ENCODE measurements at places on chromosomes 12 and 14.

DNA sequence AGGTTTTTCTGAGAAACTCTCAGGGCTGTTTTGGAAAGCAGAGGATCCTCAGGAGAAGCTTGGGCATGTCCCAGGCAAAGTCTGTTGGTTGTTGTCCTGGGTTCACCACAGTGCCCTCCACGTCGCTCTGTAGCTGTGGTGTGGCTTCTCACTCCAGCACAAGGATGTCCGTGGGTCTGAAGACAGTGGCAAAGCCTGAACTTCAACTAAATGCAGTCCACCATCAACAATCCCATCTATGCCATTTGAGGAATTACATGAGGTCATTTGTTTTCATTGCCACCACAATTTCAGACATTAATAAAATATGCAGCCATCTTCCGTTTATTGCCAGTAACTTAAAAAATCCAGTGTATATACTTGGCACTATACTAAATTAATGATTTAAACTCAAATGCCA is 272.1 kb downstream of the LRIG3 start:
- DNase-seq: no peak

GRCh38 chr12:20089077-20089476 is 279.3 kb upstream of the PDE3A start:
- no peak for DNase-seq

DNA sequence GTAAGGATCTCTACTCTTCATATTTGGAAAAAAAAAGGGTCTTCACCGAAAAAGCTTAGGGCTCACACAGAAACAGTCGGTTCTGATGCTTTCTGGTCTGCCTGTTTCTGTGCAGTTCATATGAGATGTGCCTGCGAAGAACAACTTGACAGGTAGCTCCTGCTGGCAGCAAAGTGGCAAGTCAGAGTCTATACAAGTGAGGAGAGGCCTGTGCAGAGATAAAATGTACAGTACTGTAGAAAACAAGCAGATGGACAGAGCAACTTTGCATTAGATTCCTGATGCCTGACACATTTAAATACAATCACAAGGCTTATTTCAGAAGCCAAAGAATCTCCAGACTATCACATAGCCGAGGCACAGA is 936.0 kb downstream of the DIO2 start:
- no peak for DNase-seq

DNA sequence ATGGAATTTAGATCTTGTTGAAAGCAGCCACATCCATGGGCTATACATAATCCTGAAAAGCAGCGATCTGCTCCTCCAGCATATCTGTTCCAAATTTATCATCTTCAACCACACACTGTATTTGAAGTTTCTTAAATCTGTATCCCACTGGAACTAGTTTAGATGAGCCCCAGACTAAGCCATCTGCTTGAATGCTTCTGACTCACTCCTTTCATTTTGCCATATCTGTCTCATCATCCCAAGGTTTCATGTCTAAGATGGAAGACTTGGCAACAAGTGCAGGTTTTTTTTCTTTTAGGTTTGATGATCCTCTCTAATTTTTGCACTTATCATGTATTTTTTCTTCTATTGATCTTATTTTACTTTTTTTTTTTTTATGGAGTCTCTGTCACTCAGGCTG is 54.4 kb upstream of the TMEM263 start:
- no peak for DNase-seq

DNA sequence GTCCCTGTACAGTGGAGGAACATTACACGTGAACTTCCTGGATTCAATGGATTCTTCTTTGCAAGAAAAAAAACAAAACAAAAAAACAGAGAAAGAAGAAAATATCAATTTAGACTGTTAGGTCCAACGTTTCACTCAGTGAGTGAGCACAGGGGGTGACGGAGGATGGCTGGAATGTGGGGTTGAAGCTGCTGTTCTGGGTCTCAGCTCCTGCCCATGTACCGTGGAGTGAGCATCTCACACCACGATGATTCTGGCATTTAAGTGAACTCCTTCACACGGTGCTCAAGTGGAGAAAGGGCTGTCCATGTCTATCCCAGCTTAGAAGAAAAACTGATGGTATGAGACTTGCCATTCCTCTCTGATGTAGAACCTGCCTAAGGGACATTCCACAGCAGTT is 23.2 kb downstream of the CCND2 start:
- DNase-seq: no peak

DNA sequence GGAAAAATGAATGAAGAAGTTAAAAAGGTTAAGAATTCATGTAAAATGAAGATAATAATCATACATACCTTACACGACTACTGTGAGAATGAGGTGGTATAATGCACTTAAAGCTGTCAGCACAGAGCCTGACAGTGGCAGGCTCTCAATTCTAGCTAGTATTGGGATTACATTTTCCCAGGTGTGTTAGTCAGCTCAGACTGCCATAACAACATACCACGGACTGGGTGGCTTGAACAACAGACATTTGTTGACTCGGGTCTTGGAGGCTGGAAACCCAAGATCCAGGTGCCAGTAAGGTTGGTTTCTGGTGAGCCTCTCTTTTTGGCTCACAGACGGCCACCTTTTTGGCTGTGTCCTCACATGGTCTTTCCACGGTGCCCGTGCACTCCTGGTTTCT is 167.8 kb downstream of the CHST11 start:
- no peak for DNase-seq

GRCh38 chr12:3229577-3229976 is 152.4 kb downstream of the TSPAN9 start:
- no peak for DNase-seq

- DNase-seq: no peak
Measured at GRCh38 chr14:68109132-68109900, 289.7 kb downstream of the RAD51B start.

GRCh38 chr14:37034410-37035285 is 137.8 kb downstream of the SLC25A21 start:
- no peak for DNase-seq

DNA sequence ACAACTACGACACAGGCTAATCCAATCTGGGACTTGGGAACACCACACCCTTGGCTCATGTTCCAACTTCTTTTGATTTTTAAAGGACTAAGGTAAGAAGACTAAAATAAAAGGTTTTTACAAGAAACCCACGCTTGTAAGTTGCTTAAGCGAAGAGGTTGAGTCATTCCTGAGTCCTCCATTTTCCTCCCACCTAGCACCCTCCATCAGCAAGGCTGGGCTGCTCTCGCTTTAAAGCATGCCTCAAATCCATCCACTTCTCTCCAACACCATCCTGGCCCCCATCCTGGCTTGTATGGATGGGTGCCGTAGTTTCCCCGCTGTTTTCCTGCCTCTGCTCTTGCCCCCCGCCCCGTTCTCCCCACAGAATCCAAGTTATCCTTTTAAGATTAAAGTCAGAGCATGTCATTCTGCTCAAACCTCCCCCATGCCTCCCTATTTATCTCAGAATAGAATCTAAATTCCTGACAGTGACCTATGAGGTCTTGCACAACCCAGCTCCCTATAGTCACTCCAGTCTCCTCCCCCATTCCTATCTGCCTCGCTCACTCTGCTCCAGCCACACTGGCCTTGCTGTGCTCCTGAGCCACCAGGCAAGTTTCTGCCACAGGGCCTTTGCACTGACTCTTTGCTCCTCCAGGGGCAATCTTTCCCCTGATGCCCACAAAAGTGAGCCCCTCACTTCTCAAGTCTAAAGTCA is 34.5 kb downstream of the SCARB1 start:
- no peak for DNase-seq

Data from NCI-H1417 treated with DMSO at 0.1 percent for 48 hours (cell line).